ENCODE measurements at places on chromosomes 13 and 19. TPM values are rescaled to one million over a fixed set of nuclear protein-coding genes. Genes with fewer than 3 reads are reported as not detected.

CBLC gene
- 47.4 TPM for total RNA-seq

VMAC gene
- 12.7 TPM for total RNA-seq

FXYD1 gene
- 94.0 TPM for total RNA-seq

WDR88 gene
- total RNA-seq, result not detected

ZNF837 gene
- total RNA-seq, result 2.9 TPM

DIAPH3 gene
- 1.0 TPM for total RNA-seq

CYP2F1 gene
- not detected for total RNA-seq

ZNF154 gene
- total RNA-seq, result 11.7 TPM

ZNF730 gene
- 0.20 TPM for total RNA-seq

CYP2A6 gene
- total RNA-seq, result 1.9 TPM

FAM124A gene
- 4.3 TPM for total RNA-seq

ZSCAN1 gene
- 1.3 TPM for total RNA-seq

PTPRS gene
- 184 TPM for total RNA-seq

MEX3D gene
- 58.6 TPM for total RNA-seq

ACER1 gene
- total RNA-seq, result 0.14 TPM

MBOAT7 gene
- 263 TPM for total RNA-seq

ZNF471 gene
- 14.9 TPM for total RNA-seq

C19orf81 gene
- total RNA-seq, result not detected

MIA gene
- 4.5 TPM for total RNA-seq

CLDND2 gene
- total RNA-seq, result 0.92 TPM

CEACAM16 gene
- total RNA-seq, result 0.12 TPM

ATP4B gene
- not detected for total RNA-seq

ZNF473 gene
- 8.3 TPM for total RNA-seq

FKRP gene
- 16.3 TPM for total RNA-seq

ZNF433 gene
- total RNA-seq, result 7.7 TPM

KBTBD7 gene
- 11.3 TPM for total RNA-seq

NCAN gene
- total RNA-seq, result not detected

ZNF587B gene
- 15.9 TPM for total RNA-seq

NANOS3 gene
- 0.75 TPM for total RNA-seq

NKPD1 gene
- 0.52 TPM for total RNA-seq

FXYD5 gene
- 88.4 TPM for total RNA-seq

C5AR2 gene
- total RNA-seq, result 1.6 TPM

AP2S1 gene
- total RNA-seq, result 125 TPM

PPP5C gene
- total RNA-seq, result 66.2 TPM

FAM216B gene
- total RNA-seq, result not detected

TJP3 gene
- total RNA-seq, result 141 TPM

JSRP1 gene
- 0.17 TPM for total RNA-seq

NCR1 gene
- total RNA-seq, result 0.32 TPM

PSG1 gene
- total RNA-seq, result not detected

MBD3L3 gene
- total RNA-seq, result not detected

FEM1A gene
- 10.0 TPM for total RNA-seq

SYT5 gene
- total RNA-seq, result not detected

PLPPR2 gene
- 34.2 TPM for total RNA-seq

F2RL3 gene
- total RNA-seq, result 2.9 TPM

ZNF540 gene
- 3.1 TPM for total RNA-seq

All from mucosa of gallbladder (tissue), 1 donor.